ENCODE measurements at places on chromosomes 4 and X.
A peak's percentile ranks its signal among the peaks of the same experiment; 100 is the strongest.

- no peaks in the 10 kb centered on the region for H3K36me3 ChIP-seq
- H3K27me3 ChIP-seq = no peaks in the 10 kb centered on the region
- no peak overlapping the region for H3K27ac ChIP-seq
- peak; percentile 15 for DNase-seq
- no peak overlapping the region for H3K4me3 ChIP-seq
- H3K4me1 ChIP-seq = no peaks in the 10 kb centered on the region
Observed at GRCh38 chrX:148441387-148441786, 59.0 kb upstream of the AFF2 start.

DNA sequence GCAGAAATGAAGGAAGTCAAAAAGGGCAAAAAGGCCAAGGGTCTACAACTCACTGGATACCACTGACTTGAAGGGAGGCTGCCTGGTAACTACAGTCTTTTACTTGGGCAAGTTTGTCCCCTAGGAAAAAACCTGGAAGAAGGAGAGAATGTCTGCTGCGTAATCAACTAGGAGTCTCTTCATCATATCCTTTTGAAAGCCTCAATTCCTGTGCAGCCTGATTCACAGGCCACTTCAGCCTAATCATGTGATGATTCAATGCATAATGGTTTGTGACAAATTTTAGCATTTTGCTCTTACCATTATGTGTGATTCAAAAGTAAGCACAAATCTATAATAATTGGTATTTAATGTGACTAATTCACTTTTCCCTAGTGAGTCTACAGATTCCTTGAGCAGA is 273.6 kb downstream of the FRMPD4 start:
- H3K27ac ChIP-seq = no peak overlapping the region
- H3K4me1 ChIP-seq = no peaks in the 10 kb centered on the region
- H3K36me3 ChIP-seq = no peaks in the 10 kb centered on the region
- no peak overlapping the region for H3K4me3 ChIP-seq
- no peaks in the 10 kb centered on the region for H3K27me3 ChIP-seq
- DNase-seq = no peak

DNA sequence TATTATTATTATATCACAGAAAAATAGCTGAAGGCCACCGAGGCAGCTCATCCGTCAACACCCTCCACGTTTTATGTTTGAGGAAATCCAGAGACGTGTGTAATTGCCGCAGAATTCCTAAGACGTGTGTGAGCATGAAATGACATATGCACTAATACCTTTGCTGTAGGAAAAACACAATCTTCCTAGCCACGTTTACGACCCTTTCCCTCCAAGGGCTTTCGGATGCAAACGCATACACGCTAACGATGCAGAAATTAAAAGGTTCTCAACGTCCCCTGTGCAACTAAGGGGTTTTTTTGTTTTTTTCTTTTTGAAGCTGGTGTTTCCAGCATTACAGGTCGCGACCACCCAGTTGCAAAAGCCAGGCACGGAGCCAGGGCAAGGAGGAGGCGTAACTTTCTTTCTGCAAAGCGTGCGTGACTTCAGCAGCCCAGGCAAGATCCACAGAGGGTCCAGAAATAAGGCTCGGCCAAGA is 33.8 kb downstream of the CRLF2 start:
- H3K36me3 ChIP-seq = no peaks in the 10 kb centered on the region
- H3K4me3 ChIP-seq = no peak overlapping the region
- DNase-seq = peak; percentile 39
- H3K27ac ChIP-seq = peak overlapping the region; percentile 32
- H3K4me1 ChIP-seq = peaks cover 6% of the 10 kb centered on the region

GRCh38 chrX:50629774-50630173 is 159.1 kb upstream of the DGKK start:
- no peaks in the 10 kb centered on the region for H3K36me3 ChIP-seq
- no peaks in the 10 kb centered on the region for H3K4me1 ChIP-seq
- H3K27me3 ChIP-seq = no peaks in the 10 kb centered on the region
- no peak for DNase-seq
- H3K27ac ChIP-seq = no peak overlapping the region

DNA sequence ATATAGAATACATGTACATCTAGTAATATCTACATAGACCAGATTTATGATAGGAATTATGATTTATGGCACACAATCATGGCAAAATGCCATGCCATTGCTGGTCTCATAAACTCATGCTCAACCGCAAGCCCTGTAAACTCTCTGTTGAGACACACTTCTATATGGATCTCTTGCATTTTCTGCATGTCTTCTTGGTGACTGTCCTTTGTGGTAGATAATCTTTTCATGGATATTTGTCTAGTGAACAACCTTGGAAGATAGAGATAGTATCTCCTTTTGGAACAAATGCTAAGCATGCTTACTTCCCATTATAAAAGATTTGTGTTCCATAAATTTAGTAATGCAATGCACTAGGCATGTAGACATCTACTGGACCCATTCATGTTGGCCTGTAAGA is 328.0 kb downstream of the NAF1 start:
- H3K27ac ChIP-seq = no peak overlapping the region
- no peak for DNase-seq
- peaks cover 6% of the 10 kb centered on the region for H3K4me1 ChIP-seq
- H3K4me3 ChIP-seq = no peak overlapping the region
- H3K27me3 ChIP-seq = no peaks in the 10 kb centered on the region
- no peaks in the 10 kb centered on the region for H3K36me3 ChIP-seq

DNA sequence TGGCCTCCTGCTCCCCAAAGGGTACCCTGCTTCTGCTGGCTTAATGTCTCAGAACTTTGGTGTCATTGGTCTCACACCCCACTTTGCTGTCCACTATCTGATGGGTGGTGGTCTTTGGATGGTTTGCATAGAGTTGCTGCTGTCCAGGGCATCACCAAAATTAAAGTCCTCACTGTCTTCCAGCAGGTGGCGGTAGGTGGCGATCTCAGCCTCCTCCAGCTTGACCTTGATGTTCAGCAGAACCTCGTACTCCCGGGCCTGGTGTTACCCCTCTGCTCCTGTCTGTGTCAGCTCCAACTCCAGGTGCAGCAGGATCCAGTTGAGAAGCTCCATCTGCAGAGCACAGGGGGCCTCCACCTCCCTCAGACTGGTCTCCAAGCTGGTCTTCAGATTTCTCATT is 1169.5 kb upstream of the PABPC4L start:
- H3K4me3 ChIP-seq = no peak overlapping the region
- no peak overlapping the region for H3K27ac ChIP-seq
- DNase-seq = no peak
- no peaks in the 10 kb centered on the region for H3K4me1 ChIP-seq

- H3K27me3 ChIP-seq = no peaks in the 10 kb centered on the region
- no peak overlapping the region for H3K27ac ChIP-seq
- H3K4me1 ChIP-seq = peaks cover 3% of the 10 kb centered on the region
- no peak for DNase-seq
- no peaks in the 10 kb centered on the region for H3K36me3 ChIP-seq
Observed at GRCh38 chrX:17580539-17581152, 156.6 kb upstream of the SCML1 start.

- no peaks in the 10 kb centered on the region for H3K36me3 ChIP-seq
- no peak overlapping the region for H3K27ac ChIP-seq
- no peaks in the 10 kb centered on the region for H3K27me3 ChIP-seq
- H3K4me1 ChIP-seq = no peaks in the 10 kb centered on the region
- H3K4me3 ChIP-seq = no peak overlapping the region
Observed at GRCh38 chr4:43587758-43588157, 695.2 kb downstream of the GRXCR1 start.

DNA sequence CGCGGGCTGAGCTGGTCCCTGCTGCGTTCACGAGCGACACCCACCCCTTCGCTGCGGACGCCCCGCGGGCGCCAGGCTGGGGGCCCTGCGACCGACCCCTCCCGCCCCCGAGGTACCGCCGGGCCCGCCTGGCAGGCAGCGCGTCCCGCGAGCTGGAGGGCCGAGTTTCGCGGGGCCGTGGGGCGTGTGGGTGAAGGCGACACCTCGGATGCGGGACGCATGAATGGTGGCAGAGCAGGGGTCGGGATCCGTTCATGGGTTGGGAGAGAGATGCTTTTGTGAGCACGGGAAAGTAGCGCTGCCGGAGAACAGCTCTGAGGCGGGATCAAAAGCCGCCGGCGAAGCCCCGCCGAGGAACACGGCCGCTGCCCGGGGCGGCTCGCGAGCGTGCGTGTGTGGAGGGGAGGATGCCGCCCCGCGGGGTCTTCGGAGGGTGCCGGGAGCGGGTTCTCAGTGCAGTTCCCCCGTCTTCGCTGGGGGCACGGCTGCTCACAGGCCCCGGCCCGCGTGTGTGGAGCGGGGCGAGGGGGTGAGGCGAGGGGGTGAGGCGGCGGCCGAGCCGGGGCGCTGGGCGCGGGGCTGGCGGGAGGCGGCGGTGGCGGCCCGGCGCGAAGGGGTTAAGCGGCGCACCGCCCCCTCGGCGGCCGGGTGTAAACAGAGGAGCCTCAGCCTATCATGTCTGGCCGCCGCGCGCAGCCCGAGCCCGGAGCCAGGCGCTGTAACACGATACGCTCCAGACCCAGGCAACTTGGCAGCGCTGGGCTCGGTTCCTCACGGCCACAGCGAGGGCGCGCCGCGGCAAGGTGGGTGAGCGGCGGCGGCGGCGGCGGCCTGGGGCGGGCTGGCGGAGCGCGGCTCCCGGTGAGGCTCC is 205.3 kb downstream of the TENM3 start:
- peak overlapping the region; percentile 48 for H3K27ac ChIP-seq
- H3K4me1 ChIP-seq = peaks cover 33% of the 10 kb centered on the region
- H3K36me3 ChIP-seq = no peaks in the 10 kb centered on the region
- peaks cover 16% of the 10 kb centered on the region for H3K27me3 ChIP-seq
- H3K4me3 ChIP-seq = peak overlapping the region; percentile 68

GRCh38 chr4:183789657-183790056 is 115.5 kb upstream of the STOX2 start:
- H3K27me3 ChIP-seq = peaks cover 6% of the 10 kb centered on the region
- no peak for DNase-seq
- no peaks in the 10 kb centered on the region for H3K4me1 ChIP-seq

- H3K27ac ChIP-seq = peak overlapping the region; percentile 77
- peaks cover 68% of the 10 kb centered on the region for H3K4me1 ChIP-seq
- DNase-seq = peak; percentile 44
- no peak overlapping the region for H3K4me3 ChIP-seq
- no peaks in the 10 kb centered on the region for H3K27me3 ChIP-seq
Observed at GRCh38 chr4:98612318-98613250, 45.8 kb downstream of the TSPAN5 start.

DNA sequence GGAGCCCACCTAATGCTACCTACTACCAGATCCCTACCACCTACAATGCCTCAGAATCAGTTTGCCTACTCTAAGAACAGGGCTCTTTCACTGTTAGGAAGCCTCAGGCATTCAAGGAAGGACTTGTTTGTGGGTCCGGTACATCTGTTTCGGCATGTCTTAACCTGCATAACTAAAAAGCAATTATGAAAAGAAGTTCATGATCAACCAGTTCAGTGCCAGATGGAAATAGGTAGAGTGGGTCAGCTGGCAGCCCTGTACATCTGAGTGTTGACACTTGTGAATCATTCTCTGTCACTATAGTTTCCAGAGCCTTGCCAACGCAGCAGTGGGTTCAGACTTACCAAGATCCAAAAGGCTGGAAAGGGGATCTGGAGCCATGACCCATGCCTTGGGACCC is 3.3 kb downstream of the TMEM185A start:
- H3K4me1 ChIP-seq = no peaks in the 10 kb centered on the region
- DNase-seq = no peak
- no peak overlapping the region for H3K27ac ChIP-seq

- H3K27me3 ChIP-seq = no peaks in the 10 kb centered on the region
- H3K4me3 ChIP-seq = no peak overlapping the region
- H3K27ac ChIP-seq = no peak overlapping the region
- no peak for DNase-seq
Observed at GRCh38 chrX:22629105-22629725, 356.5 kb downstream of the CBLL2 start.

- no peak overlapping the region for H3K4me3 ChIP-seq
- no peak for DNase-seq
- no peaks in the 10 kb centered on the region for H3K36me3 ChIP-seq
- H3K27me3 ChIP-seq = no peaks in the 10 kb centered on the region
- H3K4me1 ChIP-seq = no peaks in the 10 kb centered on the region
Observed at GRCh38 chr4:159363361-159363760, 260.5 kb downstream of the RAPGEF2 start.

- H3K4me3 ChIP-seq = no peak overlapping the region
- H3K4me1 ChIP-seq = no peaks in the 10 kb centered on the region
- H3K36me3 ChIP-seq = no peaks in the 10 kb centered on the region
Observed at GRCh38 chrX:113157496-113157895, 316.9 kb upstream of the AMOT start.

DNA sequence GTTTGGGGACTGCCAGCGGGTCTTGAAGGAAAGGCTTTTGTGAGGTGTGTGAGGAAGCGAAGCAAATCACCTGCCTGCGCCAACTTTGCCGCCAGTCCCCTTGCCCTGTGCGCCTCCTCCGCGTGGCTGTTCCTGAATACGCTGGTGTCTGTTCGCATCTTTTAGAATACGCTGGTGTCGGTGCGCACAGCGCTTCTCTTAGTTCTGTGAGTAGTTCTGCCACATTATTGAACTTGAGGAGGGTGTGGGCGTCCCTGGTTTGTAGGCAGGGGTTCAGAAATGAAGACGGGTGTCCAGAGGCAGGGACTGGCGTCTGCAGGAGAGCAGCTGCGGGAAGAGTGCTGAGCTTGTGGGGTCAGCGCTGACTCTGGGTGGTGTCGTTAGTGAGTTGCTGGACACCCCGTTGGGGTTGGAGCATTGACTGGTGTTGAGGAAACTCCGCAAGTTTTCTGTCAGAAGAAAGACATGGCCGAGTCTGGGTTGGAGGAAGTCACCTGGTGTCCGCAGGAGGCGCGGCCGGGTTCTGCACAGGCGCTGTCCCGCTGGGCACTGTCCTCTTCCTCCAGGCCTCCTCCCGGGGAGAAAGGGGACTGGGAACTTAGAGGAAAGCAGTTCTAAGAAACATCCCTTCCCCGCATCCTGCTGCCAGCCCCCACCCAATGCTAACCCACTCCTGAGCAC is 930 bp downstream of the ZNF718 start:
- H3K27me3 ChIP-seq = no peaks in the 10 kb centered on the region
- peaks cover 7% of the 10 kb centered on the region for H3K36me3 ChIP-seq
- H3K4me1 ChIP-seq = no peaks in the 10 kb centered on the region
- peak overlapping the region; percentile 84 for H3K27ac ChIP-seq
- peak; percentile 50 for DNase-seq
- H3K4me3 ChIP-seq = peak overlapping the region; percentile 76

GRCh38 chrX:57929373-57929772 is 19.1 kb upstream of the ZXDA start:
- no peaks in the 10 kb centered on the region for H3K36me3 ChIP-seq
- no peaks in the 10 kb centered on the region for H3K27me3 ChIP-seq
- no peak overlapping the region for H3K27ac ChIP-seq

DNA sequence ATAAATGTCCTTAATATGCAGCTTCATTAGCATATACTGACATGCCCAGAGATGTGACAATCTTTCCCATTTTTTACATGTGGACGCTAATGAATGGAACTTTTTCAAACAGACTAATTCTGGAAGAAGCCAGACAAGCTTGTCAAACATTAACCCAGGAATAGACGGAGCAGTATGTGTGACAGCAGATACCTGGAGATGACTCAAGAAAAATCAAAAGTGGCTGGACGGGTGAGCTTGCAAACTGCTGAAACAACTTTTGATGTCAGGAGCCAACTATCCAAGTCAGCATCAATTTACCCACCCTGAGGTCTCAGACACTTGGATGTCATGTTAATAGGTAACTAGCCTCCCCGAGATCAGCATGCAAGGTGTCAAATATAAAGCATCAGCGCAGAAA is 183.0 kb downstream of the PACRGL start:
- no peak overlapping the region for H3K27ac ChIP-seq
- no peaks in the 10 kb centered on the region for H3K4me1 ChIP-seq
- H3K36me3 ChIP-seq = no peaks in the 10 kb centered on the region
- H3K27me3 ChIP-seq = no peaks in the 10 kb centered on the region
- no peak overlapping the region for H3K4me3 ChIP-seq
- no peak for DNase-seq
